Cortex of kidney (tissue), 1 donor: ENCODE measurements at places on chromosomes 6 and 20.

DNA sequence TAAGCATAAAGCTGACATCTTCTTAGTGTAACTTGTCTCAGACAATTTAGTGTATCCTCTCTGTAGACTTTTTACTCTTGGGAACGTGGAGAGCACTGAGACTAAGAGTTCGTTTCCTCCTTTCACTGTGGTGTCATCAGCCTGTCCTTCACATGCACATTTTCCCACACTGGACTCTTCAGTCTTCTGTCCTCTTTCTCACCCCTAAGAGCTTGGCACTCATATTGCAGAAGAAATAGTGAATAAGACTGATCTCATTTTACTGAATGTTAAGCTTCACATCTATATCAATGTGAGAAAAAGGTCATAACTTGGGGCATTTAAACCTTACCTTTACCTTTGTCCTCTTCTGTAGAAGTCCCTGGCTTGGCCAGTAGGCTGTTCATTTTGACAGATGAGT lies 25.6 kb downstream of the FUCA2 start:
- DNase-seq, result no peak

DNA sequence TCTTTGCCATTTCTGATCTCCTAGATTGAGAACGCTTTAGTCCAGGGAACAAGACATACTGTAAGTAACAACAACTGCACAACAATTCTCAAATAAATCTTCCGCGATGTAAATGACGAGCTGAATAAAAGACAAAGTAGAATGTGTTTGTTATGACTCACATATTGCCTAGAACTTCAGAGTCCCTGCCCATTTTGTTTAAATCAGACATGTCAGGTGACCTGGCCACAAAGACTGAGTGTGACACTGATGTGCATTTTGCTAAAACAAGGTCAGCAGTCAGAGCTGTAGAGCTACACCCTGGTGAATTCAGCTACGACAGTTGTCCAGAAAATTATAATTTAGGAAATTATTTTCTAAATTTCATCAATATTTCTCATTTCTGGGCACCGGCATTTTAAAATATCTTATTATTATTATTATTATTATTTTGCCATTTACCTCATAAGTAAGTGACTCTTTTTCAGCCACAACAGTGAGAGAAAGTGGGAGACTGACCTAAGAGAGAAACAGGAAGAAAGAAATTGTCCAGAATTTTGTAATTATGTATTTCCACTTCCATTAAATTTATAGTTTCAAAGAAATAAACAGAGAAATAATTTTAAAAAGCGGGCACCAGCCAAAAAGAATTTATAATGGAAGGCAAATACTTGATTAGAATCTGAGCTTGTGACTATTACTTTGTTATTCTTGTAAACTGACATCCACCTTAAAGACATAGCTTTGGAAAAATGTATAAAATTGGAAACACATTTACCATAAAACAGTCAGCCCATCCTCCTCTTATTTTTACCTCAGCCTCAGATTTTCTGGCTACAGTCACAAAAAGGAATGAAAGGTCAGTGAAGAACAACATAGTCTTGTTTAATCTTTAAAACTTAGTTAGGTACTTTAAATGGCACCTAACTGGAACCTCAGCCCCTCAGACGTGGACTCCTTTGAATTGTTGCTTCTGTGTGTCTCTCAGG lies 157.0 kb upstream of the CITED2 start:
- no peak for DNase-seq

DNA sequence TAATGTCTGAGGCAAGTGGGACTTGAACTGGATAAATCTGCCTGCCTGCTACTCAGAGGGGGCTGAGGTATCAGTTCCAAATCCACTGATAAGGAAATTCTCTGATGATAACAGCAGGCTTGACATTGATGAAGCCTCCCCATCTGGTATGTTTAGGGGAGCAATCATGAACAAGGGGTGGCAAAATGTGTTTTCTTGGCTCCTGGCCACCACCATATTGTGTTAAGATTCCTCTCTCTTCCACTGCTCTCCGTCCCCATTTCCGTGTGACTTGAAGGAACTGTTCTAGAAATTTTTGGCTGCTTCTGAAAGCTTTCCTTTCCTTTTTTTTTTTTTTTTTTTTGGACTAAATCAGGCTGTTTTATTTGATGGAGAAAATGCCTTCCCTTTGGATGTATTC lies 335.3 kb upstream of the NRSN1 start:
- no peak for DNase-seq

DNA sequence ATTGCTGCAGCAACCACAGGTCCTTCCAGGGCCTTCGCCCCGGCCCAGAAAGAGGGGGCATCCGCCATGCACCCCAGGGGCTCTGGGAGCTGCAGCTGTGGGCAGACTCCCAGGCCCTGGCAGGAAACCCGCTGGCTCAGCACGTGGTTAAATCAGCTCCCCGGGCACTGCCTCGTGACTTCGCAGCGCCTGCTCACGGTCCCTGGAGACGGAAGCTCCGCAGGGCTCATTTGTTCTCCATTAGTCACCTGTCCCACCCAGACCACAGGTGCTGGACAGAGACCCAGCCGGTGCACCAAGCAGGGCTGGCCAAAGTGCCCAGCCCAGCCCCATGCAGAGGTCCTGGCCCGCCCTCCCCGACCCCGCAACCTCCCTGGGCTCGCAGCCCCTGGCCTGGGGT lies 14.7 kb downstream of the KCNQ2 start:
- no peak for DNase-seq

DNA sequence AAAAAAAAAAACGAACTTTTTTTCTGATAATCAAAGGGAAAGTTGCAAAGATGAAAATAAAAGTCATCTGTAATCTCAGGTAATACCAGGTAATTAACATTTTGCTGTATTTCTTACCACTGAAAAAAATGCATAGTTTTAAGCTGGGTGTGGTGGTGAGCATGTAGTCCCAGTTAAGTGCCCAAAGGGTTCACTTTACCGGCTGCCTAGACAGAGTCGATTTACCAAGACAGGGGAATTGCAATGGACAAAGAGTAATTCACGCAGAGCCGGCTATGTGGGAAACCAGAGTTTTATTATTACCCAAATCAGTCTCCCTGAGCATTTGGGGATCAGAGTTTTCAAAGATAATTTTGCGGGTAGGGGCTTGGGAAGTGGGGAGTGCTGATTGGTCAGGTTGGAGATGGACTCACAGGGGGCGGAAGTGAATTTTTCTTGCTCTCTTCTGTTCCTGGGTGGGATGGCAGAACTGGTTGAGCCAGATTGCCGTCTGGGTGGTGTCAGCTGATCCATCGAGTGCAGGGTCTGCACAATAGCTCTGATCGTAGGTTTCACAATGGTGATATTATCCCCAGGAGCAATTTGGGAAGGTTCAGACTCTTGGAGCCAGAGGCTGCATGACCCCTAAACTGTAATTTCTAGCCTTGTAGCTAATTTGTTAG lies 51.9 kb downstream of the RPF2 start:
- no peak for DNase-seq

GRCh38 chr6:144594585-144594984 lies 309.4 kb downstream of the UTRN start:
- DNase-seq, result no peak

GRCh38 chr6:161973064-161973463 lies 699.2 kb upstream of the AGPAT4 start:
- no peak for DNase-seq

GRCh38 chr6:152634773-152635172 lies 2.4 kb downstream of the SYNE1 start:
- DNase-seq, result no peak

DNA sequence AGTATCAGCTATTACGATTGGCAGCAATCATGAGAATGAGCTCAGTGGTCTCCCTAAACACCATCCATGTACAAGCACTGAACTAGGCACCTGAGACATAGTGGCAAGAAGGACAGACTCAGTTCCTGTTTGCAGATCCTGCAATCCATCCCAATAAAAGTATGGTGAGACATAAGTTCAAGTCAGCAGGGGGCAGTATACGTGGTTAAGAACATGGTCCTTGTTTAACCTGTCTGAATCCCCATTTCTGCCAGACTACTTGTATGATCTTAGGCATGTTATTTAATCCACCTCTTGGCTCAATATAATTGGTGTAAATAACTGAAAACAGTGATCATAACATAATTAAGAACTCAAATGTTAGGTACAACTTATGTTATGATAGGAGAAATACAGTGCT lies 33.2 kb upstream of the PNISR start:
- DNase-seq, result no peak

DNA sequence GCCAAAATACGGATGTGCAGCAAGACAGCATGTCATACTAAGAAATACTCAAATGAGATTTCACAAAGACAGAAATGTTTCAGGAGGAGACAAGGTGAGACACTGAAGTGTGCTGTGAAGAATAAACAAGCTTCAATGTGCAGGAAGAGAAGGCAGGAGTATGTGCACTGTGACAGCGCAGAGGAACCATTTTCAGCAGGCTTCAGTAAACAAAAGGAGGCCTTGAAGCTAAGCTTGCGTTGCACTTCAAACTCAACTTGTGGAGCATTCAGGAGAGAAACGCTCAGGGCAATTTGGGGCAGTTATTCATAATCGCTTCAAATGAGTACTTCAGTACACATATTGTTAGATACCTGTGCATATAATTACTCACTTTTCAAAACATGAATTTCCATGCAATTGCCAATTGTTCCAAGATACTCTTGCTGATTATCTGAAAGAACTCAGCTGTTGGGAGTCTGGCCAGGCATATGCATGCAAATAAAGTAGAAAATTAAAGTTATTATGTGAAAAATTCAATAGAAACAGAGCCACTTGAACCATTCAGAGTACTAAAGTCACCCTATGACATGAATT lies 234.2 kb upstream of the OPRM1 start:
- DNase-seq, result no peak

DNA sequence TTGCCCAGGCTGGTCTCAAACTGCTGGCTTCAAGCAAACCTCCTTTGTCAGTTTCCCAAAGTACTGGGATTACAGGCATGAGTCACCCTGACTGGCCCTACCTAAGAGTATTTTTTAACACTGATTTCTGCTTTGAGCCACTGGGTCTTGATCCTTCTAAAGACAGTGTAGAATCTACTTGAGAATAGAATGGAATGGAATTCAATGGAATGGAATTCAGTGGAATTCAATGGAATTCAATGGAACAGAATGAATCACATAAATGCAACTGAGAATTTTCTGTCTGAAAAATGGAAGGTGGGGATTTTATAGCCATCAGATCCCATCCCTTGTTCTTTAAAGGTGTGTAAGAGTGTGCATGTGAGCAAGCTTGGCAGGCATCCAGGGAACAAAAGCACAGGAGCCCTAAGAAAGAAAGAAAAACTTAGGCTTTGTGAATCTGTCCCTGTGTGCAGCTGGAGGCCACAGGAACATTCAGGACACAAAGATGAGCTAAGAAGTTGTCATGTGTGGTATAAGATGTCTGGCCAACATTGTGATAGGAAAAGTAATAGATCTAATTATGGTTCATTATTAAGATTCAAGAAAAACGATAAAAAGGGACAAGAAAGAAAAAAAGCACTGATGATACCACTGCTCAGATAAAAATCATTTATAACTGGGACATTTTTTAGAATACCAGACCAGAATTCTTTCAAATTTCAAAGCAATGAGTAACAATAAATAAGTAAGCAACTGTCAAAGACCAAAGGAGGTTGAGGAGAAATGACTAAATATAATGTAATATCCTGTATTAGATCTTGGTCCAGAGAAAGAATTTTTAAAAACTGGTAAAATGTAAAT lies 681.0 kb upstream of the GJE1 start:
- no peak for DNase-seq

- no peak for DNase-seq
These were observed 59.6 kb downstream of the SLC24A3 start for GRCh38 chr20:19271879-19272651.

- no peak for DNase-seq
These were observed 30.7 kb upstream of the MAP3K4 start for GRCh38 chr6:160960839-160961238.

GRCh38 chr6:166595949-166596348 lies 9.5 kb upstream of the RAMACL start:
- no peak for DNase-seq

DNA sequence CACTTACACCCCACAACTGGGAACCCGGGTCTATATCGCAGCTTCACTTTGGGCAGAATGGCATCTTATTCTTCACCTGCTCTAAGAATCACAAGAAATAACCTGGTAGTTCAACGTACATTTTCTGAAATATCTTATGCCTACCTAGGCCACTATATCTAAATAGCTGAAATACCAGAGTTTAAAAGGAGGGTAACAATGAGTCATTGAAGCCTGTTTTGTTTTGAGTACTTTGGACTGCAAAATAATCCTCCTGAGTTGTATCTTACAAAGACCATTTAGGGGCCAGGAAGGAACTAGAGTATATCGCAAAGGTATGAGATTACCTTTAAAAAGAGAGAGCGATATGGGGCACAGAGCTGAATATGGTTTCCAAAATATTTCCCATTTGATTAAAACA lies 96.7 kb upstream of the NUP153 start:
- no peak for DNase-seq

DNA sequence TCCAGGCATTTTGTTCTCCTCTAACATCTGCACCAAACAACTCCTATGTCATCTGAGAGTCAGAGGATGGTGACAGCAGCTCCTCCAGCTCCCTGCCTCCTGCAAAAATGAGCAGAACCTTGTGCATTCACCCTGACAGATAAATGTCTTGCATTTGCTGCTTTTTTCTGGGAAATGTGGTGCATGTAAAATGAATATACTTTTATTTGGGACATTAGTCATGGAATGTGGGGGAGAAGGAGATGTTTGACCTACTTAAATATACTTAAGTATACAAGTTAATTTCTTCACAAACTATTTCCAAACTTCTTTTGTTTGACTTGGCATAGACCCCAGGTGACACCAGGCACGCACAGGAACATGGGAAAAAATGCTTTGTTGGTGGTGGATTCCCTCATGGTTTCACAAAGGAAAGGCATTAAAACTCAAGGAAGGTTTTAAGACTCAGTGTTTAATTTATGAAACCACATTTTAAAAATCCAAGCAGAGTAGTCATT lies 181.8 kb upstream of the MCHR2 start:
- no peak for DNase-seq
